ENCODE measurements at places on chromosomes 6 and 20.
A peak's percentile ranks its signal among the peaks of the same experiment; 100 is the strongest.

- DNase-seq = no peak
These were observed 16.1 kb downstream of the PLA2G7 start for GRCh38 chr6:46719099-46719498.

GRCh38 chr20:63737945-63738686 is 1.5 kb upstream of the SLC2A4RG start:
- DNase-seq = no peak

GRCh38 chr20:37386505-37387251 is 40.7 kb downstream of the SRC start:
- no peak for DNase-seq

DNA sequence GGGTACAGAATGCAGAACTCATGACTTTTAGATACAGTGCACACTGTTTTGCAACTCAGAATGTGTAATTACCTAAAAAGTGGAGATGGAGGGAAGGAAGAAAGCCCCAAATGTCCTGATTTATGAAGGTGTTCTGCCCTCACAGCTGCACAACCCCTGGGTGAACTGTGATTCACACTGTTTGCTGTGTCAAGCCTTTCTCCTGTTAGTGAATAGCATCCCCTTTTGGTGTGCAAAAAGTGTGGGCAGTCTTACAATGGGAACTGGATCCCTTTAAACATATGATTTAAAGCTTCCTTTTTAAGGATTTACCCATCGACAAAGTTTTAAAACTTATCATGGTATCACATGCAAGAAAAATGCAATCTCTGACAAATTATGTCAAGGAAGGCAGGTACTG is 633.4 kb upstream of the EPHA7 start:
- no peak for DNase-seq

DNA sequence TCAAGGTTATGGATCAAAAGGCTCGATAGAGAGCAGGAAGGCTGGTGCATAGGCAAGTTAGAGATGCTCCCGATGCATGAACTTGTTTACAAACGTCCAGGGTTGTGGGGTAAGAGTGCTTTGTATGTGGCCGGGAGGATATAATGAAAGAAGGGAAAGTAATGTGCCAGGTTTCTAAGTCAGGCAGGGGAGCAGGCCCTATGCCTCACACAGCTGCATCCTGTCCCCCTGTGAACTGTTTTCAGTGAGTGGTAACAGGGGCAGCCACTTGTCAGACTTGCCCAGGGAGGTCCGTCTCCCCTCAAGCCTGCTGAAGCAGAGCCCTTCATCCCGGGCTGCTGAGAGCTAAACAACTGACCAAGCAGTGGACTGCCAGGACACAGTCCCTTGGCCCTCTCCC is 19.4 kb downstream of the KCNK5 start:
- no peak for DNase-seq

DNA sequence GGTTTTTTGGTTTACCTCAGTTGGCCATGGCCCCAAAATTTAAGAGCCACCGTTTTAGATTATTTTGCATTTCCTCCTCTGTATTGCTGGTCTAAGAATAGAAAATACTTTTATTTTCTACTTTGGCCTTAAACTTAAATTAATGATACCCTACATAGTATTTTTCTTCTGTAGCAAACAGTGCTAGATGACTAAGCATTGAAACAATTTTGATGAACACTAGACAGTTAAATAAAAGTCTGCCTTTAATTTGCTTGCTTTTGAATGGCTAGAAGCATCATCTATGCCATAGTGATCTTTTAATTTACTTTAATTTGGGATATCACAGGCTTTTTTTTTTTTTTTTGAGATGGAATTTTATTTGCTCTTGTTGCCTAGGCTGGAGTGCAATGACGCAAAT is 106.4 kb downstream of the CD109 start:
- no peak for DNase-seq

- no peak for DNase-seq
These were observed 99.9 kb downstream of the BANF2 start for GRCh38 chr20:17799575-17800227.

- no peak for DNase-seq
These were observed 933 bp downstream of the SSR1 start for GRCh38 chr6:7311917-7312615.

DNA sequence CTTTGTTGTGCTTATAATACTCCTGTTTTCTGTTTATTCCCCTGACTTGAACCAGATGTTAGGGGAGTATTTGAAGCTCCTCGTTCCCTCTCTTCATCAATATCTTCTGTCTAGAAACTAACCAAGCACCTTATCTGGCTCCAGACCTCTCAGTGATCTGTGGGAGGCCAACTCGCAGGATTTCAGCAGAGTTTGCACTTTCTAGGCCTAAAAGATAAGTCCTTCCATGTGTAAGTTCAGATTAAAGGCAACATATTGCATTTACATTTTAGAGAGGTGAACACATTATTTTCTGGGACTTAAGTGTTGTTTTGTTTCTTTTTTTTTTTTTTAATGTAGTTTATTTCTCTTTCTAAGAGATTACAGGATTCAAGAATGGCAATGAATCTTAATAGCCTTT is 139.4 kb upstream of the AKAP12 start:
- DNase-seq = no peak

DNA sequence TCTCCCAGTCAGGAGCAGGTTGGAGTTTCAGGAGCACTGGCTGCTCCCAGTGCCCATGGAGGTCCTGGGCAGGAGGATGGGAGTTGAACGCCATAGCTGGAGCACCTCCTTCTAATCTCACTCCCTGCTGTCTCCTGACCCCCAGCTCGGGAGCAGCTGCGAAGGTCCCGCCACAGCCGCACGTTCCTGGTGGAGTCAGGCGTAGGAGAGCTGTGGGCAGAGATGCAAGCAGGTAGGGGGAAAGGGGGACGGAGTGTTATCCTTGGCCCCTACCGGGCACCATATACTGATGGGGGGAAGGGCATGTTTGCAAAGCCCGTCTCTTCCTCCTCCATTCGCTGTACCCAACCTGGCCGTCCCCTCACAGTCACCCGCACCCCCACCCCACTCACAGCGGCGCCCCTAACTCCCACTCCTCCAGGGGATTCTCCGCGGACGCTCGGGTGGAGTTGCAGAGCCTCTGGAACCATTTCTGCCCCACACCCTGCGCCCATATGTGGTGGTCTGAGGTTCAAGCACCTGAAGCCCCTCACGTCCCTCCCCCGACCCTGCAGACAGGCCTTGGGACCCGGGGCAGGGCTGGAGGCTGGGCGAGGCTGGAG is 16.7 kb downstream of the HSPA12B start:
- no peak for DNase-seq

GRCh38 chr6:14474816-14475215 is 357.2 kb downstream of the CD83 start:
- no peak for DNase-seq

GRCh38 chr6:166058064-166058739 is 109.4 kb downstream of the TBXT start:
- DNase-seq = no peak

DNA sequence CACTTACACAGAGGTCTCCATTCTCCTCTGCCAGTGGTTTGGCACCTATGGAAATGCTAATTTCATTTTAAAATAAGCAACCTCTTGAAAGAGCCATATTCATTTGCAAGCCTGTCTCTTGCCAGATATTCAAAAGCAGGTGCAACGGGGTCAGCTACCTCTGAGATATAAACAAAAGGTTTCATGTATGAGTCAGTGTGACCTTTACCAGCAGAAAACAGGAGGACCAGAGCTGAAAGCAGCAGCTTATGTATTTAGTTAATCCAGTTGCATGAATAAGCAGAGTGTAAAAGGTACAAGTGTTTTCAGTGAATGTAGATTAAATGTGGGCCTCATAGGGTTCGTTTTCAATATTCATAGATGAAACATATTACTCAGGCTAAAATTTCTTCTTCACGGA is 56.0 kb downstream of the TENT5A start:
- no peak for DNase-seq

DNA sequence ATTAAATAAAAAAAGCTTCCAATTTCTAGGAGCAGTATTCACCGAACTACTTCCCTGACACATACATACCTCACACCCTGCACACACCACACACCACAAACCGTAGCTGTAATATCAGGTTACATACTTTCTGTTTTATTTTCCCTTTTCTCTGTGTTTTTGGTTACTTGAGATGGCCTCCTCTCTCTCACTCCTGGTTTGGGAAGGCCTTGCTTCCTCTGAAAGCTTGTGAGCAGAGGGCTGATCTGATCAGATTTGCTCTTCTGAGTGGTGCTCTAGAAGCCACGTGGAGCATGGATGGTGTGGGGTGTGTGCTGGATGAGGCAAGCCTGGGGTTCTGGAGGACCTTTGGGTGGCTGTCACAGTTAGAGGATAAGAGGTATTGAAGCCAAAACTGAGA is 20.9 kb downstream of the UTRN start:
- no peak for DNase-seq

DNA sequence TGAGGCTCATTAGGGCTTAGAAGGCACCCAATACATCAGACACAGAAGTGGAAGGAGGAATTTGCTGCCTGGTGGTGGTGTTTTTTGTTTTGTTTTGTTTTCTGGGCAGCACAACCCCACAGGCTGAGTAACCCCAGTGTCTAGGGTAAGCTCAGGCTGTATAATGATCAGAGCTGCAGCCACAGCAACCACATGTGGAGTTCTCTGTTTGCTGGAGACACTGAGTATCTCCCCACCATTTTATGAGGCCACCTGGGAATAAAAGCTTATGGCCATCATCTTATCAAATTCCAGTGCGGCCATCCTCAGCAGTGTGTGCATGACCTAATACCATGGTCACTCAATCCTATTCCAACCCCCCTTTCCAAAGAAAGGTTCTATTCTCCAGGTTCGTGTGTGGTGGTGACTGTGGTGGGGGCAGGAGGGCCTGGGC is 3.4 kb upstream of the DLL1 start:
- no peak for DNase-seq

GRCh38 chr6:169490246-169490641 is 211.6 kb downstream of the WDR27 start:
- no peak for DNase-seq

- no peak for DNase-seq
These were observed 44.3 kb upstream of the PRELID3B start for GRCh38 chr20:59086923-59087322.

- DNase-seq = no peak
These were observed 32.5 kb upstream of the TMEM244 start for GRCh38 chr6:129893640-129894039.

DNA sequence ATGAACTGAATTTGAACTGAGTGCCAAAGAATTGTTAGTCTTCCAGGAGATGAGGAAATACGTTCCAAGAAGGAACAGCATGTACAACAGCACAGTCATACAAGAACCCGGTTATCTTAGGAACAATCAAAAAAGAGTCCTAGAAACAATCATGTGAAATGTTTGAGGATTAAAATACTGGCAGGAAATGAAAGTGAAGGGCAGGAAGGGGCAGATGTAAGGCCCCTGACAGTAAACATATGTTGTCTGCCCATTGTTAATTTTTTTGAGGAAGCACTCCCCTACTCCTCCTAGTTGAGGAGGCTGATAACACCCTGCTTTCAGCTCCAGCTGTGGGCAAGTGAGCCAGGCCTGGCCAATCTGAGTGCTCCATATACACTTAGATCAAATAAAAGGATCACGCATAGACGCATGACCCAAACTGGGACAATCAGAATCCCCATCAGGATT is 220.9 kb downstream of the HACE1 start:
- DNase-seq = no peak

DNA sequence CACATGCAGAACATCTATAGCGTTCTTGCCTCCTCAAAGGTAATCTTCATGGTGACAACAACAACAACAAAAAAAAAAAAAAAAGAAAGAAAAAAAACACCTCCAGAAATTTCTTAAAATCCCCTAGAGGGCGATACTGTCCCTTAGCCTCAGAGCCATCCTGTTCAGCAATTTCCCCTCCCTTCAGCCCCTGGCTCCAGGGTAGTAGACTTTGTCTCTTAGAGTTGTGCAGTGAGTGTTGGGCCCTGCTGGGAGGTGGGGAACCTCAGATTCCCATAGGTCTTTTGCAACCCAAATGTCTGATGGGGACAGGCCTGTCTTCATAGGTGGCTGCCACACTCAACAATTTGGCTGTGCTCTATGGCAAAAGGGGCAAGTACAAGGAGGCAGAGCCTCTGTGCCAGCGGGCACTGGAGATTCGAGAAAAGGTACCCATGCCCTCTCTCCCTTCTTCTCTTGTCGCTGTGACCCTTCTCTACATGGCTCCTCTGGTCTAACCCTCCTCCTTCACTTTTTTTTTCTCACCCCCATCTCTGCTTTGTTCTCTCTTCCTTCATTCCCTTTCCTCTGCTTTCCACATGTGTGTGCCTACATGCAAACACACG is 6.0 kb upstream of the PTK7 start:
- no peak for DNase-seq

- no peak for DNase-seq
These were observed 4.2 kb upstream of the CCM2L start for GRCh38 chr20:32006053-32006452.

DNA sequence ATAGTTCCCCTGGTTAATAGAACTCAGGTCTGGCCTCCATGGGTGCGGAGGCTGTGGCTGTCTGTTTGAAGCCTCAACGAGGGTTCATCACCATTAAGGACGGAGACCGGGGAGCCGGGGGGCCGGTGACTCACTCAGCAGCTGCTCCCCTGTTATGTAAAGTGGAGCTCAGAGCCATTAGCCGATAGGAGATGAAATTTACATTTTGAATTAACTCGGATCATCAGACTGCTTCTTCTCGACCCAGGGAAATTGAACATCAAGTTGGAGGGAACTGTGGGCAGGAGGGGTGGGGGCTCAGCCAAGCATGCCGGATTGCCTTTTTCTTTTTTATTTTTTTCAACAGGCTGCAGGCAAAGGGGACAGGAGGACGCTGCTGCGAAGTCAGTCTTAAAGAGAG is 12.3 kb downstream of the PCK1 start:
- DNase-seq = no peak

GRCh38 chr6:169960886-169961611 is 209.6 kb downstream of the ERMARD start:
- DNase-seq = peak; percentile 4

DNA sequence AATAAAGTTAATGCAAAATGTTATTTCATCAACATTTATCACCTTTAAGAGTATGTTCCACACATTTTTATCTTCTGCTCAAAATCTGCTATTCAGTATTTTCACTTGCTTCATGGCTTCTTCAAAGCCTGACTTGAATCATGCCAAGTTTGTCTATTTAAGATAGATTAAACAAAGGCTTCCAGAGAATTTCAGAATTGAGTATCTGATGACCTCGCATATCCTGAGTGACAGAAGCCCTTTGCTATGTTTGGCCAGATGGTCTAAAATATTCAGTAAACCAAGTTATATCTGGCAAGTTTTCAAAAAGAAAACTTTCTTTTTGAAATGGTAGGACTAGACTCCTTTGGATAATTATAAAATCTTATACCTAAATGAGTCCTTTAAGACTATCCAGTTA is 348.9 kb upstream of the KCNQ5 start:
- DNase-seq = no peak

GRCh38 chr6:34544052-34544604 is 12.0 kb downstream of the SPDEF start:
- DNase-seq = no peak

DNA sequence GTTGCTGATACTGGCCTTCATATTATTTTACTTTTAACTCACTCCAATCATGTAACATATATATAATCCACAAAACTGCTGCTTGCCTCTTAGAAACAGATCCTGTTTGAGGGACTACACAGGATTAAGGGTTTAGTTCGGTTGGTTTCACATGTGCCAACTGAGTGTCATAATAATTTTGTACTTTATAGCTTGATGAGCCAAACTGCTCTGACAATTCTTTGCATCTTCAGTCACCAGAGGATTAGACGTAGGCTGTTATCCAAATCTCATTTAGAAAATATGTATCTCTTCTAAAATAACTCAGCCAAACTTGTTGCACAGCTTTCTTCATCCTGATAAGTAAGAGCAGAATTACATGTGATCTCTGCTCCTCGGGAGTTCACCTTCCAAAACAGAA is 643.6 kb upstream of the PTCHD4 start:
- DNase-seq = no peak

- DNase-seq = no peak
These were observed 188.6 kb downstream of the ZDHHC14 start for GRCh38 chr6:157569543-157569942.

All from activated CD4-positive, alpha-beta T cell treated with anti-CD3 and anti-CD28 coated beads for 1 hour (primary cell).